ENCODE measurements at places on chromosomes 13 and 19. TPM values are rescaled to one million over a fixed set of nuclear protein-coding genes. Genes with fewer than 3 reads are reported as not detected.

VSTM1 gene
- total RNA-seq, result 0.50 TPM

DAND5 gene
- total RNA-seq, result 0.07 TPM

APOC4 gene
- not detected for total RNA-seq

CEACAM7 gene
- not detected for total RNA-seq

CEACAM21 gene
- not detected for total RNA-seq

KLK11 gene
- total RNA-seq, result not detected

DLL3 gene
- total RNA-seq, result 10.3 TPM
